ENCODE measurements at places on chromosomes 16 and 17.

DNA sequence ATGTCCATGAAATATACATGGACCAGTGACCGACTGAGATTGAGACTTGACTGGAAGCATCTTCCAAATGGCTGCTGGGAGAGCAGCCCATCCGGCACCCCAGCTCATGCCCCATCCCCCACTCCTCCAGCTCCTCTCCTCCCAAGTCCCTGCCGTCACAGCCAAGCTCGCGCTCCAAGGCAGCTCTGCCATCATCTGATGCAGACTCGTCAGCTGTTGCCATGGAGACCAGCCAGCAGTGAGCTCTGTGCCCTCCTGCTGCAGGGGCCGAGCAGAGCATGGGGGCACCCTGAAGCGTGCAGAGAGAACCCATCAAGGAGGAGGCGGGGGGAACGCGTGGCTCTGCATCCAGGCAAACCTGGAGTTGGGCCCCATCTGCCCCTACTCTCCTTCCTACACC is 74.5 kb upstream of the TNRC6C start:
- DNase-seq, result no peak

GRCh38 chr17:59827721-59828477 is 64.8 kb downstream of the TUBD1 start:
- no peak for DNase-seq

GRCh38 chr17:81416612-81417011 is 21.4 kb downstream of the BAHCC1 start:
- DNase-seq, result no peak

- no peak for DNase-seq
Observed at GRCh38 chr17:68196394-68197090, 51.3 kb upstream of the AMZ2 start.

GRCh38 chr17:76725580-76726230 is 701 bp downstream of the JMJD6 start:
- DNase-seq, result no peak

DNA sequence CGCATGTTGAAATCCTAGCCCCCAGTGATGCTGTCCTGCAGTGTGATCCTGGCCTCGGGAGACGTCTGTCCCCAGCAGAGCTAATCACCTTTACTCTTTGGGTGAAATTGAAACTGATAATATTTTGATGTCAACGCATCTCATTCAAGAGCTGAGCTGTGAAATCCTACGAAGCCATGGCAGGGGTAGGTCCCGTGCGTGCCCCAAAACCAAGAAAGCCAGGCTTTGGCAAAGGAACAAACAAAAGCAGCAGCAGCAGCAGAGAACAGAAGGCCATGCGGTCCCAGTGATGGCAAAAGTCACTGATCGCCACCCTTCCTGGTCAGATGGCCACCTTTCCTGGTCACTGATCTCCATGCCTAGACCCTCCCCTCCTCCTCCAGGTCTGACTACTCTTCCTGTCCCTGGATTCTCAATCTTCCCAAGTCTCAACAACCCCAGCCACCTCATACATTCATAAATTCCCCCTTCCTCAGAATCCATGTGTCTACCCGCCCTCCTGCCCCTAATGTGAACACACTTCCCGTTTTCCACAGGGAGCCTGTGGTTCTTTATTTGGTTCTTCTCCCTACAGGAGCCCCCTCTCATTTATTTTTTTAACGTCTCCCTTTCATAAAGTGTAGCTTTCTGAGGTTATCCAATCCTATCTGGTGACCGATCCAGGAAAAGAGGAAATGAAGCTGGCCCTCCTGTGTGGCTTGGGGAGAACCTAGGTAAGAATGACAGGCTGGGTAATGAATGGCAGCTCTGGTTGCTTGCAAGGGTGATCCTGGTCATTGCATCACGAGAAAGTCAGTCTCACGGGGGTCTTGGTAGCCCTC is 50.3 kb downstream of the CPPED1 start:
- DNase-seq, result no peak

DNA sequence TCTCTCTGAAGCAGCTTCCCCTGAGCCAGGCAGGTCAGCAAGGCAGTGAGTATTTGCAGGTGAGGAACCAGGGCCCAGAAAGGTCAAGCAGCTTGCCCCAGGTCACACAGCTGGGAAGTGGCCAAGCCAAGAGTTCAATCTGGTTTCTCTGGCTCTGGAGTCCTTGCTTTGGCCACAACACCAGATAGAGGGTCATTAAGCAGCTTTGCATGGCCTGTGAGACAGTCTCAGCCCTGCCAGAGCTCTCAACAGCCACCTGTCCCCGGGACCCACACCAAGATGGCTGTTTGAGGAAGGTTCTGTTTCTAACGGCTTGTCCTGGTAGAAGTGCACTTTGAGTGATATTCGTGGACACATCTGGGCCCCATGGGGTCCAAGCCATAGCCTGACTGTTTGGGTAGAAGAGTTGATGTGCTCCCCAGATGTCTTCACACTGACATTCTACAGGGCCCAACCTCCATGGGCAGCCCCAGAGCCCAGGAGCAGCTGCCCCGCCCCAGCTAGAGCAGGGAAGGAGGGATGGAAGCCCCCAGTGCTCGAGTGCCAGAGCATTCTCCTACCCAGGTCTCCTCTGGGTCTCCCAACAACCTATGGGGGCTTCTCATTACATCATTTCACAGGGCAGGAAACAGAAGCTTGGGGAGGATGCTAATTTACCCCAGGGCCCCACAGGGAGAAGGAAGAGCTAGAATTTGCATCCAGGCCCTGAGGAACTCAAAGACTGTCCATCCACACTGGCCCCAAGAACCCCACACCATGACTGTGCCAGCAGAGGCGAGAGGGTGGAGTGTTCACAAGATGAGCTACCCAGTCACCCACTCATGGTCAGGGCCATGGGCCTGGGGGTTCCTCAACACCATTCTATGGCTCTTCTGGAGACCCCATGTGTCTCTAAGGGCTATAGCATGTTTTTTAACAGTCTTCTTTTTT is 107.3 kb upstream of the CDH5 start:
- no peak for DNase-seq

DNA sequence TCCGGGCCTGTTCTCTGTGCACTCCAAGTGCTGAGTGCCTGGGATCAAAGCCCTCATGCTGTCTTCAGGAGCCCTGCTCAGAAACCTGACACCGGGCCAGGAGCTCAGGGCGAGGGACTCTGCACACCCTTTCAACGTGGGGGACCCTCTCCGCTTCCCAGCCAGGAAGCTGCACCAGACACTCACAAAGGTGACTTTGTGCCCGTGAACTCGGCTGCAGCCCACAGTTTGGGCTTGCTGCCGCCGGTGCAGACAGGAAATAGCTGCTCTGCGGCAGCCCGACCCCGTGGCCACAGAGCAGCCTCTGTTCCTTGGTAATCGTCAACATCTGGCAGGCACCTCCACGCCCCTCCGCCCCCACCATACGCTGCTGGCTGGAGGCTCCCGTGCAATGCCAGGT is 93.4 kb upstream of the METRNL start:
- DNase-seq, result no peak

DNA sequence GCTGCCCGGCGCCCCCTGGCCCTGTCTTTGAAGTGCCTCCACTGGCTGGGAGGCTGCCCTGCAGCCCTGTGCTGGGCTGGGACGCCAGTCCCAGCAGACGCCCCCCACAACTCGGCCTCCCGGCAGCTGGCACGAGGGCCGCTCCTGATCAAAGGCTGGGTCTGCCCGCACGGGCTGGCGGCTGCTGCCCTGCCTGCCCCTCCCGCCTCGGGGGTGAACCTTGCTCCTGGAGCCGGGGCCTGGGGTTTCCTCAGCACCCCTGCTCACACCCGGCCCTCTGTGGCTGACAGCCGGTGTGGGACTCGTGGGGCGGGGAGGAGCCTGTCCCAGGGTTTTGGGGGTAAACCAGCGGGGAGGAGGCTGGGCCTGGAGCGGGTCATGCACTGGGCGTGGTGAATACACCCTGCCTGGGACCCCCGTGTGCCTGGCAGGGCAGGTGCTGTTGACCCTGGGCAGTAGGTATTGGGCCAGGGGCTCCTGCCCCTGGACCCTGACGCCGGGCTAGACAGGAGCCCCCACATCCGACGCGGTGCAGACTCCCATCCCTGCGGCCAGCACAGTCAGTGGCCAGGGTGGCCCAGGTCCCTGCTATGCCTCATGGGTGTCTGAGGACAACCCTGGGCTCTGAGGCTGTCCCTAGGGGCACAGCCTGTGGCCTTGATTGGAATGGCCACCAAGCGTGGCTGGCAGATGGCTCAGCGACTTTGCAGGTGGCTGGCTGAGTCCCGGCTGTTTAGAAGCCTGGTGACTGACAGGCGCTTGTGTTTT is 21.7 kb downstream of the CENPX start:
- no peak for DNase-seq

DNA sequence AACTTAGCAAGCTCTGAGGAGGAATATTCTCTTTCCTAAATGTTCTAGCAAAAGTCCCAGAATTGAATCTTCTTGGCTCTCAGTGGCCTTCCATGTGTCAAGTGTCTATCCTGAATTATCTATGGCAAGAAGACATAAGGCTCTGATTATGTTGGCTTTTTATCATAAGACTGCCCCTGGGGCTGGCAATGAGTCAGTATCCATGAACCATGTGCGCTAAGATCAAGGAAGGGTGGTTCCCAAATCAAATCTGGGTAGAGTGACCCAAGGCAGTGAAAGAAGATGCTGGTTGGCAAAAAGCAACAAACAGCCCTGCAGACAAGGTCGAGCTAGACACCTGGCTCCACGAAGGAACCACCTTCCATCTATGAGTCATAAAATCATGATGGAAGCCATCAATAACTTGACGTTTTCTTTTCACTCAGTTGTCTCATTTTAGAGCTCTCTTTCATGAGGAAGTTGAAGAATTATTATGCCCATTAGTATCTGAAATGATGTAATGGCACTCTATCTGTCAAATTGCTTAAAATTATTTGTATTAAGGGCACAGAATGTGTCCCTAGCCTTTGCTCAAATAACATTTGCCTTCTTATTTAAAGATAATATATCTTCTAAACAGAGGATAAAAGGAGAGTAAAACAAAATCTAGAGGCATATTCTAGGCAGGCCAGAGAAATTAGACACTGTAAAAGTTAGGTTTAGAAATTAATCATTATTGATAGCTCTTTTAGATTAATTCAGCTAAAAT is 657.7 kb upstream of the GOT2 start:
- no peak for DNase-seq

DNA sequence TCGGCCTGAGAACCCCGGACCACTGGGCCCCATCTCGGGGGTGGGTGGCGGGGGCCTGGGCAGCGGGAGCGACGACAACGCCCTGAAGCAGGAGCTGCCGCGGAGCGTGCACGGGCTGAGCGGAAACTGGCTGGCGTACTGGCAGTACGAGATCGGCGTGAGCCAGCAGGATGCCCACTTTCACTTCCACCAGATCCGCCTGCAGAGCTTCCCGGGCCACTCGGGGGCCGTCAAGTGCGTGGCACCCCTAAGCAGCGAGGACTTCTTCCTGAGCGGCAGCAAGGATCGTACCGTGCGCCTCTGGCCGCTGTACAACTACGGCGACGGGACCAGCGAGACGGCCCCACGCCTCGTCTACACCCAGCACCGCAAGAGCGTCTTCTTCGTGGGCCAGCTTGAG is 8.9 kb upstream of the SERPINF2 start:
- DNase-seq, result no peak

- DNase-seq, result no peak
Observed at GRCh38 chr16:19765860-19766553, 47.9 kb downstream of the IQCK start.

GRCh38 chr17:8619294-8619693 is 11.2 kb downstream of the MYH10 start:
- no peak for DNase-seq

DNA sequence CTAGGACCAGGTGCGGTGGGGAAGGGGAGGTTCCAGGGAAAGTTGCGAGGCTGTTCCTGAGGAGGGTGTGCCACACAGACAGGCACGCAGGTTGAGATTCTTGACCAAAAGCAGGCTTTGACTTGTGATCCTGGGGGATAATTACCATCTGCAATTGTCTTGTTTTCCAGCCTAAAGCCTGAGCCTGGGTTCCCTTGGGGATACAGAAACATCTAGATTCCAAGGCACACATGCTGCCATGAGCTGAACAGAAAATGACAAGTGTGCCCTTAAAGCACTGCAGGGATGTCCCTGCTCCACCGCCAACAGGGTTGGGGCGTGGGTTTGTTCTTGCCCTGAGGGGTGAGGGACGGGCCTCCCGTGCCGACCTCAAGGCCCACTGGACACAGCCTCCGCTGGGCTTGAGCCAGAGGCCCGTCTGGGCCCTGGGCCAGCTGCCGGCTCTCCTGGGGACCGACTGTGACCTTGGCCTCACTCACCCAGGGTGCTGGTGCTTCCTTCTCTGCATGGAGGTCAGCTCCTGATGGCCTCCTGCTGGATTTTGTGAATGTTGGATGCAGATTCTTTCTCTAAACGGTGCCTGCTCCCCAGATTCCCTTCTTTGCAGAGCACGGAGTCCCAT is 14.0 kb downstream of the CA5A start:
- no peak for DNase-seq
